Stimulated activated CD4-positive, alpha-beta T cell treated with anti-CD3 and anti-CD28 coated beads, Interleukin-1b, Interleukin-23, amount 100 ng/mL, for 1 hour (primary cell): ENCODE measurements at places on chromosomes 3 and 15.

DNA sequence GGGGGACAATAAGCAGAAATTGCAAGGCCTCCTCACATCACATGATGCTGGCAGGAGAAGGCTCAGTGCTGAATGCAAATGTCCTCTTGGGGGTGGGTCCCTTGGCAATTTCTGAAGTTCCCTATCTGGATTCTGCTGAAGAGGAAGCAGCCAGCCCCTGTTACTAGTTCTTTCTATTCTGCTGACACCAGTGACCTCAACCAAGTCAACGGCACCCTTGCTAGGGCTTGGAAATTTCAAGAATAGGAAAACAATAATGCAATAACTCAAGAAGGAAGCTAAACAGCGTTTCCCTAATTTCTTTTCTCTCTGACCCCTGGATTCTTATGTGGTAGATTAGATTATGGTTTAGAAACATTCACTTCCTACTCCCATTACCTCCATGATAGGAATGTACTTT is 46.2 kb upstream of the FOXP1 start:
- no peak for DNase-seq

DNA sequence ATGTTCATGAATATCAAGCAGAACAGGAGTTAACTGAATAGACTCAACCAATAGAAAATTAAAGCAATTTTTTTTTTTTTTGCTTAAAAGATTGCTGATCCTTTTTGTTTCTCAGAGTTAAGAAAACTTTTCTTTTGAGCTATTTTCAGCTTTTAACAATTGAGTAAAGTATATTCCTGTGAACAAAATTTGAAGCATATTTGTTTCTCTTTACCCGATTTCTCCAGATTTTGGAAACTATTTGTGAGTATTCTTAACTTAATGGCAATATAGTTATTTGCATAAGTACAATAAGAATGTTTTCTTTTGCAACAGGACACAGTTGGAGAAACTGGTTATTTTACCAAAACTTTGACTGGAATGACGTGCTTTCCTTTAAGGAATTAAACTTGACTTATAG is 53.4 kb upstream of the C15orf39 start:
- no peak for DNase-seq

- no peak for DNase-seq
Observed at GRCh38 chr3:164640591-164640990, 437.7 kb downstream of the SI start.

- DNase-seq = no peak
Observed at GRCh38 chr15:66849393-66849745, 147.3 kb downstream of the SMAD6 start.

- DNase-seq = no peak
Observed at GRCh38 chr3:63519426-63519825, 133.0 kb upstream of the SNTN start.

DNA sequence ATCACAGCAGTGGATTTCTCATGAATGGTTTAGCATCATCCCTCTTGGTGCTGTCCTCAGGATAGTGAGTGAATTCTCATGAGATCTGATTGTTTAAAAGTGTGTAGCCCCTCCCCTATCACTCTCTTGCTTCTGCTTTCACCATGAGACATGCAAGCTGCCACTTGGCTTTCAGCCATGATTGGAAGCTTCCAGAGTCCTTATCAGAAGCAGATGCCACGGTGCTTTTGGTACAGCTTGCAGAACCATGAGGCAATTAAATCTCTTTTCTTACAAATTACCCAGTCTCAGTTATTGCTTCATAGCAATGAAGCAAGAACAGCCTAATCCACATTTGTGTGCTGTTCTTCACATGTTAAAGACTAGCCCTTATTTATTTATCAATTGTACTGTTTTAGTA is 495.2 kb upstream of the EPHA6 start:
- no peak for DNase-seq

GRCh38 chr3:129937717-129938116 is 36.8 kb upstream of the TRH start:
- no peak for DNase-seq
